ENCODE measurements at places on chromosomes 6 and 20.

GRCh38 chr6:127481111-127481510, 21.9 kb upstream of the KIAA0408 start:
- DNase-seq = no peak

DNA sequence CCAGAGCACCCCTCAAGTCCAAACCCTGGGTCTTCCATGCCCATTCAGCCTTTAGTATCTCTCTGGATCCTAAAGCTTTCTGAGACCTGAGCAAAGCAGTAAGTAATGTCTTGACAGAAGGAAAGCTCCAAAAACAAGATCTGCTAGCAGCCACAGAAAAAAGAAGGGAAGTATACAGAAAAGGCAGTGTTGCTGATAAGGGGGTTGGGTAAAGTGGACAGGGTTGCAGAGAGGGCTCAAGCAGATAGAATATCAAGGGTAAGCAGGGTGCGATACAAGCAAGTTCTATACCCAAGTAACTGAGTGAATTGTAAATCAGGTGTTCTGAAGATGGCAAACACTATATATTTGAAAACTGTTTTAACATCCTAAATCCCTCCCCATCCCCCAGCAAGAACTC, 113.4 kb upstream of the CARMIL1 start:
- no peak for DNase-seq

DNA sequence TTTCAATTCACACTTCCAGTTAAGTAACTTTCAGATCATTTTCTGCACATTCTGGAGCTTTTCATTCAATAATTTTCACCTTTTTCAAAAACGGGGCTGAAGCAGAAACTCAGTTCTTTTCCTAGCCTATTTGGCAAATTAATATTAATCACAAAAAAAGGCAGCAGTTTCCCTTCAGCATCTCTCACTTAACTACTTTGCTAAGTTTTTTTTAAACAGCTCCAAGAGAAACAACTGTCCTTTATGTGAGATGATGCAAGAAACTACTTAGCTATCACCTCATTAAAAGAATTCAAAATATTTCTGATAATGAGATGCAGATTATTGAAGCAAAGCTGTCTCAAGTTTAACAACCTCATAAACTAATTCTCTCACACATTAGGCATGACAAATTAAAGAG, 11.8 kb downstream of the CASS4 start:
- DNase-seq = no peak

DNA sequence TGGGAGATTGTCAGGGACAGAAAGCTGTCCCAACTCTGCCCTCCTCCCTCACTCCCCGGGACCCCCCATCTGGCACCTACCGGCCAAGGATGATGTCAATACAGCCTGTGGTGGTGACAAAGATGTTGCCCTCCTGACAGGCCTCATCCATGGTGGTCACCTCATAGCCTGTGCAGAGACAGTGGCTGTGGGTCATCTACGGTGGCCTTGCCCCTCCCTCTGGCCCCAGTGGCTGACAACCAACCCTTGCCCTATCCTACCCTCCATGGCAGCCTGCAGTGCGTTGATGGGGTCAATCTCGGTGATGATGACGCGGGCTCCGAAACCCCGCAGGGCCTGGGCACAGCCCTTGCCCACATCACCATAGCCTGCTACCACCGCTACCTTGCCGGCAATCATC, 12.7 kb downstream of the AHCY start:
- DNase-seq = no peak

DNA sequence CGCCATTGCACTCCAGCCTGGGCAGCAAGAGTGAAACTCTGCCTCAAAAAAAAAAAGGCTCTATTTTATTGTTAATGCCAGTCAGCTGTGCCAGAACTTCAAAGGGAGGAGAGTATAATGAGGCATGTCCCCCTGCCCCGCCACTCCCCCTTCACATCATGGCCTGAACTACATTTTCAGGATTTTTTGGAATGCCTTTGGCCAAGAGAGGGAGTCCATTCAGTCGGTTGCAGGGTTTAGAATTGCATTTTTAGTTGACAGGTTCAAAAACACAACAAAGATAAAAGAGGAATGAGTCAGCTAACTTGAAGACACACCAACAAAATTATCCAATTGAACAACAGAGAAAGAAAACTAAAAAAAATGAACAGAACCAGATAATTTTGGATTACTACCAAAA, 59.1 kb downstream of the CEP43 start:
- no peak for DNase-seq

DNA sequence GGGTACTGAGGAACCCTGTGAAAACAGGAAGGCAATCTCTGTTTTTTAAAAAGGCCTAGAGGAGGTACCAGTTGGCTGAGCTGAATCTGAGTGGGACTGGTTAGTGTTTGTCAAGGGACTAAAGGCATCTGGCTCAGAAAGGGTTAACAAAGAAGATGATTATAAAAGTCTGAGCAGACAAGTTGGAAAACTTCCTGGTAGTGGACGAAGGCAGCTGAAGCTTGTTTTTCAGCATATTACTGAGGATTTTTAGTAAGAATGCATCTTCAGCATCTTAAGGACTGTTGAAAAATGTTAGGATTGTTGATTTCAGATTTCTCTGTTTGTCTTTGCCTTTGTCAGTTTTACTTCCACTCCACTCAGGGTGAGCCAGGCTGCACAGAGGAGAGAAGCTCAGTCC, 5.1 kb downstream of the GPX5 start:
- no peak for DNase-seq

- peak; percentile 86 for DNase-seq
These were observed 290.3 kb upstream of the STXBP5 start for GRCh38 chr6:146913842-146914488.

- peak; percentile 47 for DNase-seq
These were observed 65.7 kb downstream of the MRPL14 start for GRCh38 chr6:44061375-44062104.

DNA sequence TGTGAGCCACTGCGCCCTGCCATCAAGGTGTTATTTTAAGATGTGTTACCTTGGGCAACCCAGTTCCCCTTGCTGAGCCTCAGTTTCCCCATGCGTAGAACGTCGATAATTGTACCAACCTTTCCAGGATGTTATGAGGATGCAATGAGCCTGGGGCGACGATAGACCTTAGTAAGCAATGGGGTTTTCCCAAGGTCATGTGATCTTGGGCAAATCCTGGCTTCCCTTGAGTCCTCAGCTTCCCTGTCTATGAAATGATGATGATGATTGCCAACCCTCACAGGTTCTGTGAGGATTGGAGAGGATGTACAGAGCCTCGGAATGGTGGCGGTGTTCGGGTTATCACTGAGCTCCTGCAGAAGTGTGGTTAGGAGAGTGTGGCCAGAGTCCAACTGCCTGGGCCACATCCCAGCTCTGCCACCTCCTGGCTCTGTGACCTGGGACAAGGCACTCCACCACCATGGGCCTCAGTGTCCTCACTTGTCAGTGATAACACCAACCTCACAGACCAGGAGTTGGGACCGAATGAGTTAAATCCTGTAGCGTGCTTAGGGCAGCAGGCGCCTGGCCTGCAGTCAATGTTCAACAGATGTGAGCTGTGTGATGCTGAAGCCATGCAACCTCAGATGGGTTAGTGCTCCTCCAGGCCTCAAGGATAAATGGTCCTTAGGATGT, 23.4 kb downstream of the SIRPA start:
- DNase-seq = no peak
